ENCODE measurements at places on chromosomes 1 and 21.
A peak's percentile ranks its signal among the peaks of the same experiment; 100 is the strongest.

GRCh38 chr21:19993268-19993667 lies 1004.9 kb upstream of the NCAM2 start:
- H3K4me3 ChIP-seq: no peak overlapping the region
- H3K27ac ChIP-seq: no peak overlapping the region

- peaks cover 20% of the 10 kb centered on the region for H3K27me3 ChIP-seq
- no peaks in the 10 kb centered on the region for H3K36me3 ChIP-seq
Observed at GRCh38 chr21:41610042-41610839, 102.3 kb upstream of the TMPRSS2 start.

- H3K36me3 ChIP-seq: peaks cover 4% of the 10 kb centered on the region
- no peak overlapping the region for H3K27ac ChIP-seq
- peak; percentile 77 for DNase-seq
- peaks cover 21% of the 10 kb centered on the region for H3K4me1 ChIP-seq
- H3K4me3 ChIP-seq: no peak overlapping the region
- H3K27me3 ChIP-seq: peaks cover 74% of the 10 kb centered on the region
Observed at GRCh38 chr1:47388891-47389238, 27.2 kb upstream of the FOXE3 start.

- peaks cover 23% of the 10 kb centered on the region for H3K36me3 ChIP-seq
- H3K27me3 ChIP-seq: peaks cover 15% of the 10 kb centered on the region
- DNase-seq: no peak
Observed at GRCh38 chr1:44353604-44354003, 1.5 kb downstream of the ERI3 start.

- no peak overlapping the region for H3K27ac ChIP-seq
- H3K4me1 ChIP-seq: peaks cover 27% of the 10 kb centered on the region
- DNase-seq: no peak
- no peaks in the 10 kb centered on the region for H3K36me3 ChIP-seq
Observed at GRCh38 chr1:76433526-76433925, 359.0 kb downstream of the ST6GALNAC3 start.

DNA sequence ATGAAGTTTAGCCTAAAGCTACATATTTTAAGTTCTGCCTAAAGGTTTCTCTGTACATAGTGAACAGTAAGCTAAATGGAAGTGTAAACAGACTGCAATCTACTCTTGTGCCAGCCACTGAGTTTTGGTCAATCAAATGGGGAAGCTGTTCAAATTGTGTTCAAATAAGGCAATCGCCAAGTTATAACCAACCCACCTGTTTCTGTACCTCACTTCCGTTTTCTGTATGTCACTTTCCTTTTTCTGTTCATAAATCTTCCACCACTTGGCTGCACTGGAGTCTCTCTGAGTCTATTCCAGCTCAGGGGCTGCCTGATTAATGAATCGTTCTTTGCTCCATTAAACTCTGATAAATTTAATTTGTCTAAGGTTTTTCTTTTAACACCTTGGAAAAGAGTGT lies 10.8 kb upstream of the THEM4 start:
- no peak for DNase-seq
- no peaks in the 10 kb centered on the region for H3K36me3 ChIP-seq
- H3K27me3 ChIP-seq: peaks cover 35% of the 10 kb centered on the region
- no peak overlapping the region for H3K27ac ChIP-seq

GRCh38 chr1:36834586-36834985 lies 199.7 kb downstream of the GRIK3 start:
- no peak for DNase-seq
- peaks cover 65% of the 10 kb centered on the region for H3K4me1 ChIP-seq
- no peak overlapping the region for H3K27ac ChIP-seq
- no peaks in the 10 kb centered on the region for H3K36me3 ChIP-seq
- H3K4me3 ChIP-seq: no peak overlapping the region
- peaks cover 24% of the 10 kb centered on the region for H3K27me3 ChIP-seq

GRCh38 chr1:232992227-232992626 lies 41.8 kb downstream of the NTPCR start:
- no peak overlapping the region for H3K27ac ChIP-seq
- peaks cover 3% of the 10 kb centered on the region for H3K27me3 ChIP-seq
- no peak overlapping the region for H3K4me3 ChIP-seq
- peaks cover 24% of the 10 kb centered on the region for H3K4me1 ChIP-seq
- DNase-seq: no peak

- no peaks in the 10 kb centered on the region for H3K36me3 ChIP-seq
- H3K4me3 ChIP-seq: no peak overlapping the region
- H3K27ac ChIP-seq: no peak overlapping the region
- H3K4me1 ChIP-seq: peaks cover 13% of the 10 kb centered on the region
- DNase-seq: no peak
- peaks cover 45% of the 10 kb centered on the region for H3K27me3 ChIP-seq
Observed at GRCh38 chr1:2465371-2466269, 10.5 kb upstream of the PLCH2 start.

GRCh38 chr1:153833171-153833570 lies 58.0 kb downstream of the SLC27A3 start:
- peaks cover 18% of the 10 kb centered on the region for H3K4me1 ChIP-seq
- peaks cover 19% of the 10 kb centered on the region for H3K36me3 ChIP-seq
- peaks cover 3% of the 10 kb centered on the region for H3K27me3 ChIP-seq
- no peak overlapping the region for H3K4me3 ChIP-seq
- no peak for DNase-seq
- no peak overlapping the region for H3K27ac ChIP-seq

GRCh38 chr1:172107316-172107975 lies 266.1 kb downstream of the DNM3 start:
- no peaks in the 10 kb centered on the region for H3K36me3 ChIP-seq
- H3K27me3 ChIP-seq: no peaks in the 10 kb centered on the region
- no peak overlapping the region for H3K4me3 ChIP-seq
- no peak overlapping the region for H3K27ac ChIP-seq

- peaks cover 24% of the 10 kb centered on the region for H3K36me3 ChIP-seq
- H3K27ac ChIP-seq: peak overlapping the region; percentile 96
- H3K27me3 ChIP-seq: peaks cover 3% of the 10 kb centered on the region
- peak; percentile 55 for DNase-seq
- peak overlapping the region; percentile 80 for H3K4me3 ChIP-seq
Observed at GRCh38 chr21:43740497-43741156, 21.7 kb downstream of the PDXK start.

DNA sequence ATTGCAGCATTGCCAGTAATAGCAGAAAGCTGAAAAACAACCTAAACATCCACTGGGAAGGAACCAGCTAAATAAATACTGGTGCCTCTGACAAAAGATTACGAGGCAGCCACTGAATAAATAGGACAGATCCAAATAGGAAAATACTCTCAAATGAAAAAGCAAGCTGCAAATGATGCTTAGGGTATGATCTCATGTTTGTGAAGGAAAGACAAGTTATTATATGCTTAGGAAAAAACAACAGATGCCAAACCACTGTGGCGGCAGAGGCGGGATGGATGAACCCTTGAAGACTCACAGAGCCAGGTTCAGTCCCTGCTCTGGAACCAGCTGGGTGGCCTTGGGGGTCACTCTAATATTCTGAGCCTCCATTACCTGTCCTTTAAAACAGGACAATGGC lies 41.6 kb downstream of the MATN1 start:
- H3K36me3 ChIP-seq: no peaks in the 10 kb centered on the region
- DNase-seq: no peak
- H3K27ac ChIP-seq: no peak overlapping the region
- H3K27me3 ChIP-seq: peaks cover 60% of the 10 kb centered on the region

DNA sequence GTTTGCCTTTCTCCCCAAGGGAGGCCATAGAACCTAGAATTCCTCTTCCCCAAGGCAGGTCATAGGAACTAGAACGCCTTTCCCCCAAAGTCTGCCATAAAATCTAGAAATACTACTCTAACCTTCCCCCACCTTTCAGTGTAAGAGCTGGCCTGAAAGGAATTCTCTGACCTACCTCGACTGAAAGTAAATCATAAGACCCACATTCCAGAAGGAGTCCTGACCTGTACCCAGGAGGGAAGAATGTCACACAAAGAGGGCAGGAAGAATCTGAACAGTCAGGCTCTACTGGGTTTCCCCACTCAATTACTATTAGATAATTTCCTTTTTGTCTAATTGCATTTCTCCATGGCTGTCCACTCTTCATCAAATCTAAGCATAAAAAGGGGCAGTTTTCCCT lies 5.7 kb upstream of the ATG4C start:
- no peak for DNase-seq
- no peak overlapping the region for H3K27ac ChIP-seq
- H3K27me3 ChIP-seq: peaks cover 6% of the 10 kb centered on the region
- no peaks in the 10 kb centered on the region for H3K4me1 ChIP-seq

GRCh38 chr21:36813052-36813451 lies 114.1 kb downstream of the SIM2 start:
- H3K4me3 ChIP-seq: no peak overlapping the region
- H3K4me1 ChIP-seq: no peaks in the 10 kb centered on the region
- DNase-seq: no peak
- H3K27me3 ChIP-seq: no peaks in the 10 kb centered on the region
- no peak overlapping the region for H3K27ac ChIP-seq

DNA sequence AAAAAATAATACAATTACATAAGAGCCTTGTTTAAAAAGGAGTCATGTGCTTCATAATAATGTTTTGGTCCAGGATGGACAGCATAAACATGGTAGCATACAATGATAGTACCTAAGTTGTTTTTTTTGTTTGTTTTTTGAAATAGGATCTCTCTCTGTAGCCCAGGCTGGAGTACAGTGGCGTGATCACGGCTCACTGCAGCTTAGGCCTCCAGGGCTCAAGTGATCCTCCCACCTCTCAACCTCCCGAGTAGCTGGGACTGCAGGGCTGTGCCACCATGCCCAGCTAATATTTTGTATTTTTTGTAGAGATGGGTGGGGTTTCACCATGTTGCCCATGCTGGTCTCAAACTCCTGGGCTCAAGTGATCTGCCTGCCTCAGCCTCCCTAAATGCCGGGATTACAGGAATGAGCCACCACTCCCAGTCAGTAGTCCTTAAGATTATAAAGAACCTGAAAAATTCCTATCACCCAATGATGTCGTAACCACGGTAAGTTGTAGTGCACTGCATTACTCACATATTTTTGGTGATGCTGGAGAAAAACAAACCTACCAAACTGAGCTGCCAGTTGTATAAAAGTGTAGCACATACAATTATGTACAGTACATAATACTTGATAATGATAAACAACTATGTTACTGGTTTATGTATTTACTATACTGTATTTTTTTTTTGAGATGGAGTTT lies 22.4 kb upstream of the RCOR3 start:
- DNase-seq: no peak
- peaks cover 10% of the 10 kb centered on the region for H3K4me1 ChIP-seq
- H3K27ac ChIP-seq: no peak overlapping the region
- peaks cover 9% of the 10 kb centered on the region for H3K27me3 ChIP-seq
- no peaks in the 10 kb centered on the region for H3K36me3 ChIP-seq
- H3K4me3 ChIP-seq: no peak overlapping the region

GRCh38 chr21:21730512-21730911 lies 732.3 kb downstream of the NCAM2 start:
- H3K27ac ChIP-seq: no peak overlapping the region
- H3K4me3 ChIP-seq: no peak overlapping the region
- H3K36me3 ChIP-seq: no peaks in the 10 kb centered on the region
- H3K27me3 ChIP-seq: peaks cover 4% of the 10 kb centered on the region

DNA sequence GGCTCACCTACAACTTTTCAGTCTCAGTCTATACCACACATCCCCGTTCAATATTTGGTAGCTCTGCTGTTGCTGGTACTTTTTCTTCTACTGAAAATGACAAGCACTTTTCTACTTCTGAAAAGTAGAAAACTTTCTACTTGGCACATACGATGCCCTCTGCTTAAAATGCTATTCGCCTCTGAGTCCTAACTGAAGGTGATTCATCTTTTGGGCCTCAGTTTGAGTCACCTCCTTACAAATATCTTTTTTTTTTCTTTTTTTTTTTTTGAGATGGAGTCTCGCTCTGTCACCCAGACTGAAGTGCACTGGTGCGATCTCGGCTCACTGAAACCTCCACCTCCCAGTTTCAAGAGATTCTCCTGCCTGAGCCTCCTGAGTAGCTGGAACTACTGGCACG lies 136.0 kb upstream of the CYYR1 start:
- DNase-seq: no peak
- H3K27me3 ChIP-seq: peaks cover 12% of the 10 kb centered on the region
- H3K27ac ChIP-seq: no peak overlapping the region
- H3K4me3 ChIP-seq: no peak overlapping the region

- H3K4me3 ChIP-seq: no peak overlapping the region
- H3K27ac ChIP-seq: peak overlapping the region; percentile 74
- H3K36me3 ChIP-seq: no peaks in the 10 kb centered on the region
- peaks cover 64% of the 10 kb centered on the region for H3K4me1 ChIP-seq
- DNase-seq: no peak
- H3K27me3 ChIP-seq: peaks cover 21% of the 10 kb centered on the region
Observed at GRCh38 chr1:15095496-15095875, 58.1 kb upstream of the TMEM51 start.

DNA sequence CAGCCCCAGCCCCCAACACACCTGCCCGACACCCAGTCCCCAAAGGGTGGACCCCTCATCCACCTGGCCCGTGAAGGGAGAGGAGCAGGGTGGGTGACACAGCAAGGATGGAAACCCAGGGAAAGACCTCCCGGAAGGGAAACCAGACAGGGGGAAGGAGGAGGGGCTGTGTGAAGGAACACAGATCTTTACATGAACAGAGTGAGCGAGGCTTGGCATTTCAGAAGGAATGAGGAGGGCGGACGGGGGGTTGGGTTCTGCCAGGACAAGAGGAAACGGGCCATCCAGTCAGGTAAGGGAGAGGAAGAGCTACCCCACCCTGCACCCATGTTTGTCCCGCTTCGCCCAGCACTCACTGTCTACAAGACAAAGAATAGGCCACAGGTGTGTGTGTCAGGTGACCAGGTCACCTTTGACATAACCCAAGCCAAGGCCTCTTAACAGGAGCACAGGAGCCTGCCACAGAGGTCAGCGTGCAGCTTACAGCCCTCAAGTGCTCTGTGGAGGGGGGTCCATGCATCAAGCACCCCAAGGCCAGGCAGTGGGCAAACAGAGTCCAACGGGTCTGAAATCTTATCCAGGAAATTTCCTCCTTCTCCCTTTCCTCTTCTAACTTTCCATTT lies 18.0 kb upstream of the PRDM15 start:
- H3K4me3 ChIP-seq: no peak overlapping the region
- H3K27me3 ChIP-seq: peaks cover 6% of the 10 kb centered on the region
- peaks cover 25% of the 10 kb centered on the region for H3K36me3 ChIP-seq
- DNase-seq: no peak
- H3K27ac ChIP-seq: peak overlapping the region; percentile 62

DNA sequence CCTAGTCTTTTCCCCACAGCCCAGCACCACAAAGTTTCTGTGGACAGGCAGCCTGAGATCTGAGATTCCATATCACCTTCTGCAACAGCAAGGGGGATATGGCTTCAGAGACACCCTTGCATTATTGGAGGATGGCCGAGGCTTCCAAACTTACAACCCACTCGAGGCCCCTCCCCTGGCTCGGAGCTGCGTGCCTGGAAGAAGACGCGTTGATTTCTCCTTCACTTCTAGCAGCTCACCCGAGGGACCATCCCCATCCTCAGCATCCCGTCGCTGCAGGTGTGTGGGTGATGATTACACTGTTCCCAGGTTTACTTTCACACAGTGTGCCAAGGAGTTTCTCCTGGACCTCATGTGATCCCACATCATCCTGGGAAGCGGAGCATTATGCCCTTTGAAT lies 277.9 kb downstream of the MATN1 start:
- H3K27me3 ChIP-seq: peaks cover 38% of the 10 kb centered on the region
- no peak overlapping the region for H3K4me3 ChIP-seq
- no peaks in the 10 kb centered on the region for H3K36me3 ChIP-seq
- H3K27ac ChIP-seq: no peak overlapping the region

DNA sequence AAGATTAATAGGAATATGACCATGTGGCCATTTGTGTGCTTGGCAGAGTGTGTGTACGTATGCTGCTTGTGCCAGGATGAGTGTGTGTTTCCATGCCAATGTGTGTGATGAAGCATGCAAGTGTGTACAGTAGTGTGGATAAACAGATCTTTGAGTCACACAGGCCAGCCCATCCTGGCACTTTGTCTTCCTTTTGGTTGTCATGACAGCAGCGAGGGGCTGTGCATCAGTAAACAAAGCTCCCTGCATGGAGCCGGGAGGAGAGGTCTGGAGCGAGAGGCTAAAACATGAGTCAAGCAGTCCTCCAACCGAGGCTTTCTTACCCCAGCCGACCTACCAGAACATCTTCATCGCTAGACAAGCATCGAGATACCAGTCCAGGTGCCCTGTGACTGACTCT lies 221.2 kb downstream of the CACNA1E start:
- DNase-seq: peak; percentile 9
- H3K4me1 ChIP-seq: peaks cover 22% of the 10 kb centered on the region
